ENCODE measurements at places on chromosomes 3 and 15.

DNA sequence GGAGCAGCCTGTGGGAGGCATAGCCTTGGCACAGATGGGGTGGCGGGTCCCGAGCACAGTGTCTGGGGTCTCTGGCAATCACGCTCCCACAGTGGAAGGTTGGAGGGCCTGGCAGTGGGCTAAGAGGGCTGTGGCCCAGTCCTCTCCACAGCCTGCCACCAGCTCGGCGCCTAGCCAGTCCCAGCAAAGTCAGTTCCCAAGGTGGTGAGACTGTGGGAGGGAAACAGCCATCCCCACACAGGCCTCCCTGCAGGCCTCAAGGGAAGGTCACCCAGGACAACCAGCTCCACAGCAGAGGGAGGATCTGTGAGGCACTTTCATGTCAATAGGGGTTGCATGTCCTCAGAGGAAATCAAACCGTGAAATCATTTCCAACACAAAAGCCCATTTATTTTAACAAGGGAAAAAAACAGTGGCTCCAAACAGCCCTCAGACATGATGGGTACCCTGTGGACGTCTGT lies 27.6 kb upstream of the LIMD1 start:
- DNase-seq = no peak

DNA sequence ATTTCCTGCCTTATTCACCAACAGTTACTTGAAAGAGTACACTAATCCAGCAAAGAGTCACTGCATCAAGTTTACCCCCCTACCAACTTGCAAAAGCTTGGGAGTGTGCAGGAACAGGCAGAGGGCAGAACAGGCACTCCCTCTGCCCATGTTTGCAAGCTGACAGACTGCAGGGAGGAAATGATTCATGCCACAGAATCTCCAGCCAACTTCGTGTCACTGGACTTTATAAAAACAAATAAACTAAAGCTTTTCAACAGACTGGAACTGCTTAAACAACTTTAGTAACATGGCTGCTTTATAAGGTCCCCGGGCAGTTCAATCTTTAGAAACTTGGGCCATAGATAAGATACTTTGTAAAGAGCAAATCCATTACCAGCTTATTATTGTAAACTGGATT lies 129.5 kb downstream of the THRB start:
- peak; percentile 74 for DNase-seq

DNA sequence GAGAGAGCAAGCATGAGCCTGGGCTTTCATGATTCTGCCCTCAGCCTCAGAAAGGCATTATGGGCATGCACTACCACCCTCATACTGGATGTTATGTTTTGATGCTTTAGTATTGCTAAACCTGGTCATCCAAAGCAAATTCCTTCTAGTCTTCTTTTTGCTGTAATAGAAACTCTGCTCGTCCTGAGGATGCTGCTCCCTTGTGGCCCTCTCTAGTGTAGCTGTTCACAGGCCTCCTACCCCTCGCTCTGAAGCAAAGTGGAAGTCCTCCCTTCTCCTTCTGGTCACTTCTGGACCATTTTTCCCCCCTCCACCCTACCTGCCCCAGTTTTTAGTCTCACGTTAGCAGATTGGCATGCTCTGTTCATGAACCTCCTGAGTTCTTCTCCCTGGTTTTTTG lies 22.9 kb upstream of the CCNL1 start:
- no peak for DNase-seq

- DNase-seq = no peak
Measured at GRCh38 chr15:71143373-71144310, 28.4 kb downstream of the THSD4 start.

DNA sequence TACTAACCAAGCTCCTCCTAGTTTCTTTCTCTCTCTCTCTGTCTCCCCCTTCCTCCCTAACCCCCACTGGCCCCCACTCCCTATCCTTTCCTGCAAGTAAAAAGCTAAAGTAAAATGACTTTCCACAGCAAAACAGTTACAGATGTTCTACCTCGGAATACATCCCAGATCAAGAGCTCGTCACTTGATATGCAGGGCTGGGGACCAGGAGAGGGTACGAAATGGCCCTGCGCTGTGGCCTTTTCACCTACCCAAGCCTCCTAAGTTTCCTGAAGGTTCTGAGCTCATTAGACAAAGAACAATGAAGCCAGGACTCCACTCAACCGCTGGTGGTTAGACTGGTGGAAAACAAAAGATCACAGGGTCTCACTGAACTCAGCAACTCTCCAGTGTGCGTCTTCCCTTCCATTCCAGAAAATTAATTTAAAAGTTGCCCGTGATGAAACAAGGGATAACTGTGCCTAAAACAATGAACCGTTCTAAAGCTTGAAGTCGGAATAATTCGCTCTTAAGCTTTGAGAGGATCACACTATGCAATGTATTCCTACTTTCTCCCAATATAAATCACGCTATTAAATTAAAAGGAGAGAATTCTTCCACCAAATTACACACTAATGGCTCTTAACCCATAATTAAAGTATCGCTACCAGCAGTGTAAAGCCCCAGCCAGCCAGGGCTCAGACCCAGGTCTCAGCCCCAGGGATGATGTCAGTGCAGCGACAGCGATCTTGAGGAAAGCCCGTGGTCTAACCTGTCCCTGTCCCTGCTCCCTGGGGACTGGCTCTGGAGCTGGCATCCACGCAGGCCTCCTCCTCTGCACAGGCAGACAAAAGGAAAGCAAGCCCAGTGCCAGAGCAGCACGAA lies 5.0 kb downstream of the VGLL4 start:
- DNase-seq = no peak

GRCh38 chr15:93524432-93524831 lies 435.4 kb upstream of the RGMA start:
- DNase-seq = no peak

- DNase-seq = peak; percentile 74
Measured at GRCh38 chr15:101250341-101250831, 1.5 kb downstream of the CHSY1 start.

- DNase-seq = no peak
Measured at GRCh38 chr3:8499181-8499611, 2.4 kb upstream of the LMCD1 start.

DNA sequence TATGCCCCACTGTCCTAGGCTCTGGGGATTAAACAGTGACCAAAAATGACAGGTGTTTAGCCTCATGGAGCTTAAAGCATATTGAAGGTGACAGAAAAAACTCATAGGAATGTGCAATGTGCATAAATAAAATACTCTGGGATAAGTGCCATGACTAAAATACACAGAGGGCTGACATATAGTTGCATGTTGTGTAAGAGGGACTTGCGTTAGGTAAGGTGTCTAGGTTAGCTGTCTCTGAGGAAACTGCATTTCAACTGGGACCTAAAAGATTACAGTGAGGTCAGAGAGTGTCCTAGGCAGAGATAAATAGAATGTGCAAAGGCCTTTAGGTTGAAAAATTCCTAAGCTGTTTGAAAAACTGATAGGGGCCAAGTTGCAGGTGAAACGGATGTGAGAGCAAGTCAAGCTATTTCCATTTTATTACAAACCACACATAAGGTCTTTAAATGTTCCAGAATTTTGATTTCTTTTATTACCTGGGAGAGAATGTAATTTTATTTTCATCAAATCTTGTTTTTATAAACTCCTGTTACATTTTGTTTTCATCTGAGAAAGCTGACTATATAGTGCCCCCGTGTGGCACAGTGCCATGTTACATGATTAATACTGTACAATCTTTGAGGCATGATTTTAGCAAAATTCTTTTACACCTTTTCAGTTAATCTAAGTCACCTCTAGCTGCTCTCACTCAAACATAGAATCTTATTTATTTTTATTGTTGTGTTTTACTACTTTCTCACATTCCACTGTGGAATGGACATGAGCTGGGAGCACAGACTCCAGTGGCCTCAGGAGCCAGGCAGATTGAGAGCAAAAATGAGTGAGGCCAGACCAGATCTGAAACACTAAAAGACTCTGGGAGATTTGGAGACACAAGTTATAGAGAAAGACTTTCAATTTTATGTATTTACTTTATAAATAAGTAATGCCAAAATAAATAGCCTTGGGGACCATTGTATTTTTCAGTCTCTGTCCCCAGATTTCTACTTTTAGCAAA lies 259.6 kb upstream of the ZNF717 start:
- no peak for DNase-seq

DNA sequence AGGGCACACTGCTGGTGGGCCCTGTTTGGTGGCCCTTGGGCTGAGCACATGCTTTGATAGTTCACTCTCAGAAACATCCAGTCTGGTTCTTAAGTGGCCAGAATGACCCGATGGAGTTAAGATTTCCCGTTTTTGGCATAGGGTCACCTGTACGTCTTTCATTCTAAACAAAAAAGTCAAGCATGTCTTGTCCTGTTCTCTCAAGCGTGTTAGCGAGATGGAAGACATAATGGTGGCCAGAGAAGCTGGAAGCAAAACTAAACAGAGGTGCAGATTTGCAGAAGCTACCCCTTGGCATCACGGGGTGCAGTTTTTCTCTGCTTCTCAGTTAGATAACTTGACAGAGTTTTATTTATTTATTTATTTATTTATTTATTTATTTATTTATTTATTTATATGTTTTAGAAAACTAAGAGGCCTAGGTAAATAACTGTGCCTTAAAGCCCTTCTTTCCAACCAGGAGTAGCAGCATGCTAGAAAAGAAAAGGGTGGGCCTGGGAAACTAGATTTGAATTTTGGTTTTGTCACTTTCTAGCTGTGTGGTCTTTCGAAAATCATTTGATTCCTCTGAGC lies 63.0 kb downstream of the ST6GAL1 start:
- no peak for DNase-seq

- no peak for DNase-seq
Measured at GRCh38 chr3:120449701-120450599, 842 bp downstream of the FSTL1 start.

DNA sequence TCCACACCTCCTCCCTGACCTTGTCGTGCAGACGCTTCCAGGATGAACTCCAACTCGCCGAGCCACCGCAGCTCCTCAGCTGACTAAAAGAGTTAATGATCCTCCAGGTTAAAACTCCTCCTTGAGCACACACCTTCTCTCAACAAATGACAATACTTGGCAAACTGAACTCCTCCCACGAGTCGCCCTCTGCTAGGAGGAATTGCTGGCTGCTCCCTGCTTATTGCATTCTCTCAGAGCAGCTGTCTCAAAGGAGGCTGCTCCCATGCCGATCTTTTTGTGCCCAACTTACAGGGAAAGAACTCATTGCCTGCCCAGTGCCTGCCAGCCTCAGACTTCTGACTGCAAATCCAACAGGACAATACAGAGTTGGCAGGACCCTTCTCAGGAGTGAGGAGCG lies at the start of gene ATP13A4:
Gene ATP13A4, minus strand, starts transcription at position 85 of the 400 bp plus-strand sequence. CDS start 96 bp downstream, outside the sequence.
- DNase-seq = no peak

Data from AG09319 (cell line).